ENCODE measurements at places on chromosomes 11 and 22.
A peak's percentile ranks its signal among the peaks of the same experiment; 100 is the strongest.

DNA sequence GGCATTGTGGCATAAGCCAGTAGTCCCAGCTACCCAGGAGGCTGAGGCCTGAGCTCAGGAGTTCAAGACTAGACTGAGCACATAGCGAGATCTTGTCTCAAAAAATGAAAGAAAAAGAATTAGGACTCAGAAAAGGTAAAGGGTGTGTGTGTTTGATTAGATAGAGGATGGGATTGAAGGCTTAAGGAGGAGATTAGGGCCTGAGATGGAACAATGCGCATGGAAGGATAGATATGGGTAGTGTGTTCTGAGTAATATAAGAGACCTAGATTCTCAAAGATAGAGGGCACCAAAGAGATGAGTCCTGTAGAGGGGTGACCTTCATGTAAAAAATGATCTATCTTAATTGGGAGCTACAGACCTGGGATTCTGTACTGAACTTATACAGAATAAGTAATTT lies 17.3 kb upstream of the RAB30 start:
- DNase-seq: no peak

DNA sequence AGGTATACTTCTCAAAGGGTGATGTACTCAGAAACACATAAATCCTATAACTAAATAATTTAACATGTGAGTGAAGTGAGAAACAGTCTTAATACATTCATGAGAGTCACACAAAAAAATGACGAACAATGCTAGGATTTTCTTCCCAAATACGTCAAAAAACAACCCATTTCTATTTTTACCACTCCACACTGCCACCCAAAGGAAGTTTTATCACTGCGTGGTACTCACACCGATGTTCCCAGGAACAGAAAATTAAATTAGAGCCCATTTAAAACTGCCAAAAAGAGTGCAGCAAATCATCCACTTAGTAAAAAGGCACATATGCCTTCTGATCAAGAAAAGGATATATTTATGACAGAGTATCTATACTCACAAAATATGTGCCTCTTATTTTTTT lies 710.9 kb upstream of the FAT3 start:
- DNase-seq: no peak

DNA sequence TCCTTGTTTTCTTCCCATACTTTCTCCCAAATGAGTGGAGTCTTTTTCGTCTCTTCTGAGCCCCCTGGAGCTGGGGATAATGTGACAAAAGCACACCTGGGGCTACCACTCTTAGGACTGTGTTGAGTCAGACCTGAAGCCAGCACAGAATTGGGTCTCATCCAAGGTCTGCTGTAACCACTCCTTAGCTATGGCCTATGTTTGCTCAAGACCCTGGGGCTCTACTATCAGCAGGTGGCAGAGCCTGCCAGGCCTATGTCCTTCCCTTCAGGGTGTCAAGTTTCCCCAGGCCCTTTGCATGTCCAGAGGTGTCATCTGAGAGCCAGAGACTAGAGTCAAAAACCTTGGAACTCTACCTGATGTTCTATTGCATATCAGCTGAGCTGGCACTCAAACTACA lies 335.7 kb downstream of the DDX10 start:
- no peak for DNase-seq

GRCh38 chr11:73393479-73394415 lies 17.5 kb downstream of the RELT start:
- DNase-seq: peak; percentile 56

DNA sequence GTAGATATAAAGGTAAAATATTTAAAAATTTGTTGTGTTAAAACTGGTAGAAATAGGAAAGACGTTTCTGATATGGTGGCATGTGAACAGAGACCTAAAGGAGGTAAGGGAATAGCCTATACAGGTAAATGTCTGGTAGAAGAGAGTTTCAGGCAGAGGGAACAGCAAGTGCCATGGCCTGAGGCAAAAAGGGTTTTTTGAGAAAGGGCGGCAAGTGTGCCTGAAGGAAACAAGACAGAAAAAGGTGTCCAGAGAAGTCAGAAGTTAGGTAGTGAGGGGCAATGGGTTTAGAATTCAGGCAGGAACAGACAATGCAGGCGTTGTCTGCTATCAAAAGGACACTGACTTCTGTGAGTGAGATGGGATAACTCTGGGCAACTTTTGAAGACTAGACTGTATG lies 339.7 kb downstream of the DYNC2H1 start:
- no peak for DNase-seq

GRCh38 chr22:27650572-27650971 lies 151.0 kb downstream of the MN1 start:
- no peak for DNase-seq

DNA sequence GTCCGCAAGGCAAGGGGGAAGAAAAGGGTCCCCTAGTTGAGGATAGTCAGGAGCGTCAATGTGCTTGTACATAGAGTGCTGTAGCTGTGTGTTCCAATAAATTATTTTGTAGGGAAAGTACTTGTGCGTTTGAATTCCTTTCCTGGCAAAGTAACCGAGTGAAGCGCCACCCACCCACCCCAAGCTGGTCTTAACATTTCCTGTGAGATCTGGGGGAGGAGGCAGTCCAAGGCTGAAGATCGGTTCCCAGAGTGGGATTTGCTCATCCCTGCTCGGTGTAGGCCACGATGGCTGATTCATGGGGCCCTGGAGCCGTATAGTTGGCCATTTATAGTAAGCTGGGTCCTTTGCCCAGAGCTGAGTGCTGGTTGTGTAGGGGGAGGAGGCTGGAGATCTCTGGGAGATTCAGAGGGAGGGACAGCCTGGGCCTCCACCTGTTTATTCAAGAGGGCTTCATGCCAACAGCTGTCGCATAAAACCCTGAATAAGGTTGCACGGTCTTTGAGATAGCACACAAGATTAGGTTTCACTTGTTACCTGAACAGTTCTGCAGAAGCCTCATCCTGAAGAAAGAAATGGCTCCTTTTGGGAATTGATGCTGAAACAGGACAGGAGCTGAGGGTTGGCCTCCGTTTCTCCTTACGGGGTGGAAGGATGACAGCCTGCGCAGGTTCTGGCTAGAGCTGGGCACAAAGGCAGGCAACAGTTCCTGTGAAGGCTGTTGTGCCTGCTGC lies 2.4 kb downstream of the ATF4 start:
- no peak for DNase-seq

- no peak for DNase-seq
Measured at GRCh38 chr11:28528217-28528616, 420.0 kb downstream of the METTL15 start.

- DNase-seq: no peak
Measured at GRCh38 chr11:10518891-10519290, 22.1 kb downstream of the RNF141 start.

Data from T-helper 17 cell (primary cell).